ENCODE measurements at places on chromosomes 11 and 22. TPM values are rescaled to one million over a fixed set of nuclear protein-coding genes. Genes with fewer than 3 reads are reported as not detected.

The INSC gene
- not detected for total RNA-seq

The KCNK4 gene
- total RNA-seq = 0.44 TPM

The OR5A1 gene
- total RNA-seq = not detected

The NPAS4 gene
- not detected for total RNA-seq

The MPEG1 gene
- total RNA-seq = not detected

The GRK3 gene
- total RNA-seq = 4.4 TPM

The BBOX1 gene
- total RNA-seq = not detected

The KRTAP5-10 gene
- total RNA-seq = not detected

The SULT4A1 gene
- not detected for total RNA-seq

The OR5B21 gene
- total RNA-seq = not detected

The UBE2L6 gene
- 22.3 TPM for total RNA-seq

The NLRP14 gene
- 0.35 TPM for total RNA-seq

The APOBEC3H gene
- total RNA-seq = not detected

The C11orf65 gene
- not detected for total RNA-seq

The KDM2A gene
- total RNA-seq = 69.9 TPM

The FUT4 gene
- 4.4 TPM for total RNA-seq

The CCDC89 gene
- not detected for total RNA-seq

The APOL1 gene
- total RNA-seq = 14.1 TPM

The LARGE2 gene
- total RNA-seq = not detected

The OR51B4 gene
- total RNA-seq = not detected

The CD3E gene
- total RNA-seq = not detected

The PDE2A gene
- 14.8 TPM for total RNA-seq

The GLB1L3 gene
- not detected for total RNA-seq

The XNDC1N gene
- 8.9 TPM for total RNA-seq

The ALG9 gene
- total RNA-seq = 29.1 TPM

The SYT9 gene
- total RNA-seq = 0.25 TPM

The CHRDL2 gene
- total RNA-seq = not detected

The HINFP gene
- 32.6 TPM for total RNA-seq

The CYB5R3 gene
- 232 TPM for total RNA-seq

The OR8G1 gene
- total RNA-seq = not detected

The HSPB2 gene
- total RNA-seq = not detected

The MYRF gene
- 1.8 TPM for total RNA-seq

The DDTL gene
- not detected for total RNA-seq

The RFPL1 gene
- total RNA-seq = not detected

The RIBC2 gene
- total RNA-seq = 5.7 TPM

The C22orf23 gene
- 0.46 TPM for total RNA-seq

The CARD16 gene
- total RNA-seq = 68.7 TPM

The PAX6 gene
- not detected for total RNA-seq

The MAP6 gene
- total RNA-seq = not detected

The KRTAP5-6 gene
- not detected for total RNA-seq

The INPPL1 gene
- 211 TPM for total RNA-seq

The OR10A4 gene
- not detected for total RNA-seq

The AQP11 gene
- total RNA-seq = 0.22 TPM

The KMT5B gene
- 36.3 TPM for total RNA-seq

The SCGB1D2 gene
- not detected for total RNA-seq

The FGF3 gene
- not detected for total RNA-seq

The GRAMD4 gene
- 14.8 TPM for total RNA-seq

The APOA1 gene
- total RNA-seq = not detected

The CFL1 gene
- total RNA-seq = 1,783 TPM

The ACTN3 gene
- total RNA-seq = 0.18 TPM

The PGA5 gene
- total RNA-seq = not detected

The IL17RA gene
- 19.0 TPM for total RNA-seq

The IL17REL gene
- 0.15 TPM for total RNA-seq

Data from endothelial cell of umbilical vein (primary cell).